ENCODE measurements at places on chromosomes 6 and 20.

DNA sequence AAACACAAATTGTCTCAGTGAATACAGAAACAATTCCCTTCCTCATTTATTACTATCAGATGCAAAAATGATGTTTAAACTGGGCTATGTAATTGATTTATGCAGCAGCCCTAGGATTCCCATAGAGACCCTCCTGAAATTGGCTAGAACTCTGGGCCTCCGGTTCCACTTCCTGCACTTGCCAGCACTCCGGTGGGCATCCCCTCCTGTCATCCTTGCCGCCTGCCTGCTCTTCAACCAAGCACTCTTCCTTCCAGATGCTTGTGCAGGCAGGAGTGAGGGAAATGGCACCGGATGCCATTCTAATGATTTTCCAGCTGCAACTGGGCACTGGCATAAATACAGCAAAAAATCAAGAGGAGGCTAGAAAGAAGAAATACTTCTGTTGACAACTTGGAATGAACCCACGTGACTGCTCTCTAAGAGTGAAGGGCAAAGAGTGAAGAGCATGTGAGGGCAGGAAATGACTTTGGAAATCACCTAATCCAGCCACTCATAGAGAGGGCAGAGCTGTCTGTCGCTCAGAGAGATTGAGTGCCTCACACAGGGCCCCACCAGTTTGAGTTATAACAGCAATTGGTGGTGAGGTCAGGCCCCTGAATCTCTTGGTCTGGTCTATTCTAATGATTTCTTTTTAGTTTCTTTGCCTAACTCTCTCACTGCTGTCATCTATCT is 3.7 kb upstream of the NEDD9 start:
- DNase-seq = no peak

DNA sequence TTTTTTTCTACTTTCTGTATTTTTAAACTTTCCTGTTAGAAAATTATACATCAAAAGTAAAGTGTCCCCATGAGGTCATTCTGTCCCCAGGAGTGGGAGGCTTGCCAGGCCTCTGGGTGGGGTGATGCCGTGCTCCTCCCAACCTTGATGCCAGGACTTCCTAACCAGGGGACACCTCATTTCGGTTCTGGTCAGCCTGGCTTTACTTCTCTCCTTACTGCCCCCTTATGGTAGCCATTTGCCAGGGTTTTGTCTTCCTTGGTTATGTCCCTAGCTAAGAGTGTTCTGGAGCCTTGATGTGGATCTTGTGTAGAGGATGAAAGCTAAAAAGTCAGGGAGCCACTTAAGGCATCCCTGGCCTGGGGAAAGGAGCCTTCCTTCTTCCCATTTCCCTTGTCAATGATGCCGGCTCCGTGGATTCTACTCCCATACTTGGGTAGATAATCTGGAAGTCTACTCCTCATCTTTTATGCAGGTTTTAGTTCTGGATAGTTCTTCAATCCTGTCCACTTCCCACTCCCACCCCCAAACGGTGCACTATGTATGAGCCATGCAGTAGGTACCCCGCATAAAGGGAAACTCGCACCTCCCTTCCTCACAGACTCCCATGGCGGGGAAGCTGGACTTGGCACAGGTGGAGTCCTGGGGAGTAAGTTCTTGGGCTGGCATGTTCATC is 164.1 kb upstream of the SALL4 start:
- no peak for DNase-seq

GRCh38 chr6:155174576-155175211 is 89.1 kb upstream of the CLDN20 start:
- DNase-seq = peak; percentile 60

DNA sequence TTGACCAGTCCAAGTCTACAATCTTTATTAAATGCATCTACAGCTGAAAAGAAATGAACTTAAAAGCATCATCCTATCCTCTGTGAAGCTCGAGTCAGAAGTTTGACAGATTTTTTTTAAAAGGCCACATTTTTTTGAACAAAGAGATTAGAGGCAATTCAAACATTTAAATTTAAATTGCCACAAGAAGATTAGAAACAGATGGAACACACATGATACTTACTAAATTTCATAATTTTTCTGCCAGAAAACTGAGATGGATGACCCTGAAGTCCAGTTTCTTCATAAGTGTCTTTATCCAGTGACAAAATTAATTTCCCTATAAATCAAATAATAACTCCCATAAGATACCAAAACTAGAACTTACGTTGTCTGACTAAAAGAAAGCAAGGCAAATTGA is 4.3 kb downstream of the RPP40 start:
- no peak for DNase-seq

DNA sequence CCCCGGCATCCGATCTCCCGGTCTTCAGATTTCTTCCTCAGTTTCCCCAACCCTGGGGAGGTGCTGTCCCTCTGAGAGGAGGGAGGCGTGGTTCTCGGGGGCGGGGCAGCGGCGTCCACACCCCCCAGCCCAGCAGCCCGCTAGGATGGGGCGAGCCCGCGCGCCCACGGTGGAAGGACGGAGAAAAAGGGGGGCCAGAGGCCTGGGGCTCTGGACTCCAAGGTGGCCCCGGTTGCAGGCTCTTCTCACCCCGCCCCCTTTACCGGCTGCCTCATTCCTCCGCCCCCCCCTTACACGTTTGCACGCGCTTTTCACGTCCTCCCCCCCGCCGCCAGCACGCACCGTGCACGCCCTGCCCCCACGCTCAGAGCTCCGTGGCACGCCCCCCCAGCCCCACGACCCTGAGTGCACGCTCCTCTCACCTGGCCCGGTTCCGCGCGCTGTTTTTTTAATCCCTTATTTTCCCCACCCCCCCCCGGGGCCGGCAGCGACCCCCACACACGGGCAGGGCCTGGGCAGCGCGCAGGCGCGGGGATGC is 402 bp downstream of the ZBTB12 start:
- DNase-seq = peak; percentile 83

- DNase-seq = no peak
Measured at GRCh38 chr20:39268491-39268951, 306.4 kb downstream of the DHX35 start.

- DNase-seq = no peak
Measured at GRCh38 chr6:7912736-7913517, 2.3 kb upstream of the TXNDC5 start.

- peak; percentile 73 for DNase-seq
Measured at GRCh38 chr6:30006170-30007131, 54.6 kb upstream of the POLR1H start.

DNA sequence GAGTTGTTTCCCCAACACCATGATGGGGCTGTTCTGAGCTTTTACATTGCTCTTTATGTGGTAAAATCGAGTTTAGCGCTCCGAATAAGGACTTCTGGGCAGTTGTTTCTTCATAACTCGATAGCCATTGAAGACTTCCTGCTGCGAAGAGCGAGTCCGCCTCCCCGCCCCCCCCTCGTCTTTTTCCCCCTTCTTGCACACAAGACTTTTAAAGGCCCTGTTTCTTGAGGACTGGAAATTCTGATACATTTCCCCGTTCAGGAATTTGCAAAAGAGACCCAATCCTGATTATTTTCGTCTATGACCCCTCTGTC is 1.5 kb upstream of the CITED2 start:
- no peak for DNase-seq

DNA sequence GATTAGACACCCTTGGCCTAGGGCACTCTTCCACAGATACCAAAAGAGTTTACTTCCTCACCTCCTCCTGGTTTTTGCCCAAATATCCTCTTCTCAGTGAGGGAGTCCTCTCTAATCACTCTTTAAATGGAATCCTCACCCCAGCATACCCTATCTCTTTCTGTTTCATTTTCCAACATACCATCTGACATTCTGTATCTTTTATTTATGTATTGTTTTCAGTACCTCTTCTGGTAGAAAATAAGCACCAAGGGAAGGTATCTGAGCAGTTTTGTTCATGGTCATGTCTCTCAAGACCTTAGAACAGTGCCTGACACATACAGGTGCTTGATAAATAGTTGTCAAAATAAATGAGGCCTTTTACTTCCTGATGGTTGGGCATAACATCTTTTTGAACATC is 55.1 kb downstream of the KIAA0408 start:
- no peak for DNase-seq

- no peak for DNase-seq
Measured at GRCh38 chr20:22418738-22419137, 165.6 kb downstream of the FOXA2 start.

DNA sequence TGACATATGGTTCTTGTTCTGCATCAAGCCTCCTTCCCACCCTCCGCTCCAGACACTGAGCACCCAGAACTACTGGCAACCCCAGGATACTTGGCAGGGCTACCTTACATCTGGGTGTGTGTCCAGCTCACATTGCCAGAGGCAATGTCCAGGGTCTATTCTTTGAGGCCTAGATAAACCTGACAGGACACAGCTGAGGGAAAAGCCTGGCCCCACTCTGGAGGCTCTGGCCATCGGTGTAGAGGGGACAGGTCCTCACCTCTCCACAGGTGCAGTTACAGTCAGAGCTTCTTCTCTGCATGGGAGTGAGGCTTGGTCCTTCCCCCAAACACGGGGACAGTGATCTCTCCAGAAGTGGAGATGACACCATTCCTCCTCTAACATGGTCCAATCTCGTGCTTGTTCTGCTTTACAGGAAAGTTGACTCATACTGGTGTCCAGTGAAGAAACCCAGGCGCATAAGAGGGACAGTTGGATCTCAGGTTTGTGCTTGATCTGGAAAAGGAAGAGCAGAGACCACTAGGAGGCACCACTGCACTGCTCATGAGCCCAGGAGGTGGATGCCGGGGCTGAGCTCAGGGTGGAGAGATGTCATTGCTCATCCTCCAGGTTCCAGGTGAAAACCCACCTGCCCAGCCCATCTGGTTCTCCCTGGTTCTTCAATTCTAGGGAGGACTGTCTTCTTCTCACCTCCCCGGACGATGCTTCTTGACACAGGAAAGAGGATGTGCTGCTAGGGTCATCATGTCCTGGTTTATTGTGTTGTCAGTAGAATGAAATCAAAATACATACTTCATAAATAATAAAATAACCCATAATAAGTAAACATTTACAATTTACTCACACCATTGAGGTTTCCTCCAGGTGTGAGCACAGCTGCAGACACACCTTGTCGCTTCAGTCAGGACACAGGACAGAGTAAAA is 14.7 kb downstream of the HLA-F start:
- DNase-seq = no peak

GRCh38 chr6:15434263-15434662 is 188.4 kb downstream of the JARID2 start:
- DNase-seq = no peak

GRCh38 chr6:52053038-52053695 is 34.2 kb downstream of the PKHD1 start:
- no peak for DNase-seq

DNA sequence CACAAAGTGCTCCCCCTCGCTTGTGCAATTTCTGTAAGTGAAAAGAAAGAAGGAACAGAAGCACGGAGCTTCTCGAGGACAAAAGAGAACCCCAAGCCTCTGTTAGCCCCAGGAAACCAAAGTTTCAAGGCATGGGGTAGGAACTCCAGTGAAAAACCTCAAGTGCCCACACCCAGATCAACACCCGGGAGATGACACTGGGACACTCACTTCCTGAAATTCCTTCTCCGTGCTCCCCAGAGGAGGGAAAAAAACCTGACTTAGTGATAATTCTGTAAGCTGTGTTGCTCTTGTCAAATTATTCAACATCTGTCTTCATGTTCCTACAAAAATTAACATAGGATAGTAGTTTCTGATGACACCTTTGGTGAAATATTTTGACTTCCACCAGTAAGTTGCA is 4.6 kb downstream of the MDGA1 start:
- DNase-seq = no peak

DNA sequence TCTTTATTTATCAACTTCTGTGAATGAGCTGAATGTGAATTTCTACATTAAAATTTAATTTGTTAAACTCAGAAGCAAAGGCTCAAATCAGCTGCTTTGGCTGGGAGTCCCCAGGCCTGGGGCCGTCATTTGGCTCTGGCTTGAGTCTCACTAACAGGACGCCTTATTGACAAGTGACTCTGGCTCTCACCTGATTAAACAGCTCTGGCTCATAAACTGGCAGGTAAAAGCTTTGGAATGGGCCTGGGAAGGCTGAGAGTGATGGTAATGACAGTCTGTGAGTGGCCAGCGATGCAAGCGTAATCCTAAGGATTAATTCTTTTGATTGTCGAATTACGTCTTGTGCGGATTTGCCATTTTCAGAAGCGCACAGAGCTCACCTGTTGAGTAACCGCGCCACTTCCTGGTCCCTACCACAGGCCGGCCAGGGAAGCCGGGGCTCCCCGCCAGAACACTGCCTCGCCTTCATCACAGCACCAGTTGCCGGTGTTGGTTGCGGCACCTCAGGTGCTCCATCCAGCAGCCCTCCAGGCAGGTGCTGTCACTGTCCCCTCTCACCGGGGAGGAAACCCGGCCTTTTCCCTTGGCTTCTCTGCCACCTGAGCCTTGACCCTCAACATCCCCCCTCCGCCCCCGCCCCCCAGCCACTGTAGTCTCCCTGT is 110.7 kb downstream of the ZDHHC14 start:
- no peak for DNase-seq

DNA sequence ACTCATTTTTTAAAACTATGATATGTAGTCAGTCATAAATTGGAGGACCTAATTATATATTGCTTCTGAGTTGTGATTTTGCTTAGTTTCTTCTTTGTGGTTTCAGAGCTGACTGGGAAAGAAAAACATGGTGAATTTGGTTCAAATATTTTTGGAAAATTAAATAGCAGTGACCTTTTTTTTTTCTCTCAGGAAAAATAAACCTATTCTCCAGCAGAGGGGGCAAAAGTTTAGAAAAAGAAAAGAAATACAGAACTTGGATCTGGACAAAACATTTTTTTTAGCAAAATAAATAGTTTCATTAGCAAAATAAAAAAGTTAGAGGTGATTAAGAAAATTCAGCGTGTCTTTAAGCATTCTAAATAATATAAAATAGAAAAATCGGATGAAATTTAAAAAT is 10.2 kb downstream of the COL10A1 start:
- DNase-seq = no peak

- no peak for DNase-seq
Measured at GRCh38 chr20:50522053-50522674, 12.0 kb downstream of the PTPN1 start.

GRCh38 chr6:35723587-35723986 is 13.2 kb upstream of the ARMC12 start:
- DNase-seq = no peak

DNA sequence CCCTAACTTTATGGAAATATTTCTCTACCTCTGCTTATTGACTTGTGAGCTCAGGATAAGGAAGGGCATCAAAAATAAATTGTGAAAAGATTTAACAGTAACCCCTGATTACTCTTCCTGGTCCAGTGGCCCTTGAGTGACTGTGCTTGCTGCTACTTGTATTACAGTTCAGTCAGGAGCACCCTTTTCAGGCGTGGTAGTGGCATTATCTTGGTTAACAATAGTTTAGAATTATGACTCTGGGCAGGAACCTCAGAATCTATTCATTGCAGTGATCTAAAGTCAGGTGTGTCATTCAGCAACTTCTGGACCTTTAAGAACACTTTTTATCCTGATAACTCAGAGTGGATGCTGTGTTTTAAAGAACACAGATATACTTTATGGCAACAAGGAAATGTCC is 43.4 kb downstream of the FAM135A start:
- DNase-seq = no peak

DNA sequence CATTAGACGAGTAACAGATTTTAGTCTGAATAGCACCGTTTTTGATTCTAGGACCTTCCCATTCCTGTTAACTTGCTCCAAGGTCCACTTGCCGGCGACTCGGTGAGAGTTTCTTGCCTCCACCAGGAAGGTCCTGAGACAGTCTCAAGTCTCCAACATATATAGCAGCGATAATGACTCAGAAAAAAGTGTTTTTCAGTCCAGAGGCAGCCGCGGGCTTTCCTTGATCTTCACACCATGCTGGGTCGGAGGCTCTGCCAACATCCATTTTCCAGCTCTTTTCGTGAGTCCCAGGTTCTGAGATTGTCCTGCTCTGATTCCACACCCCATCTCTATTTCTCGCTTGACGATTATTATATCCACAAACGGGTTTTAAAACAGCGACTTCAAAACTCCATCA is 170.5 kb downstream of the GPX5 start:
- no peak for DNase-seq
